NCI-H446 treated with DMSO at 0.1 percent for 48 hours (cell line): ENCODE measurements at places on chromosomes 4 and X.

GRCh38 chr4:152106113-152106763 is 345.4 kb upstream of the GATB start:
- no peak for DNase-seq

- DNase-seq: no peak
Measured at GRCh38 chrX:8988446-8988845, 45.5 kb downstream of the FAM9B start.

DNA sequence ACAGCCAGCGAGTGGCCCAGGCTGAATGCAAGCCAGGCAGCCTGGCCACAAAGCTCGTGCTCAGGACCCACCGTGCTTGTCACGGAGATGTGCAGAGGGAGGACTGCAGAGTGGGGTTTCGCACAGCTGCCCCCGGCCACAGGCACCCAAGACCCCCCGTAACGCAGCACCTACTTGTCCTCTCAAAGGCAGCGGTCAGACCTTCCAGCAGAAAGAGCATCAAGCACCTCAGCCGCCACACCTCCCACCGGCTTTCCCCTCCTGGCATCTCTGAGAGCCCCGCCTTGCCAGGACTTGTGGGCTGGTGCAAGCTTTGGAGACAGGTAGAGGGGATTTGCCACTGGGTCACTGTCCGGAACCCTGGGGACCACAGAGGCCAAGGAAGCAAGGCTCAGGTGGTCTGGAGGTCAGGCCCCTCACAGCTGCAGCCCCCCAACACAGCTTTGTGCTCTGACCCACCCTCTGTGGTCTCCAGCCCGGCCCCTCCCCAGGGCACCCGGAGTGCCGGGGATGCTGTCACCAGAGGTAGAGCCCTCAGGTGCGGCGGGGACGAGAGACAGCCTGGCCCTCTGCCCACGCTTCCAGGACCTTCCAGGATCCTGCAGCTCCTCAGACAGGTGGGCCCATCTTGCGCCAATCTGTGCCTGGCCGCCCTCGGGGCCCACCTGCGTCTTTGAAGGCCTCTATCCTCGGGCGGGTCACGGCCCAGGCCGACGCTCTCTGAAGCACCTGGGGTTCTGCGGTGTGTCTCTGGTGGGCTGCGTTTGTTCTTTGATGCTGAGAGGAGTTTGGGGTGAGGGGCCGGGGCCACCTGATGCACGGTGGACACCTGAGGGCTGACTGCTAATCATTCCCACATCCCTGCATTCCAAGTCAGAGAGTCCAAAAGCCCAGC is 34.4 kb upstream of the HMX1 start:
- DNase-seq: no peak

DNA sequence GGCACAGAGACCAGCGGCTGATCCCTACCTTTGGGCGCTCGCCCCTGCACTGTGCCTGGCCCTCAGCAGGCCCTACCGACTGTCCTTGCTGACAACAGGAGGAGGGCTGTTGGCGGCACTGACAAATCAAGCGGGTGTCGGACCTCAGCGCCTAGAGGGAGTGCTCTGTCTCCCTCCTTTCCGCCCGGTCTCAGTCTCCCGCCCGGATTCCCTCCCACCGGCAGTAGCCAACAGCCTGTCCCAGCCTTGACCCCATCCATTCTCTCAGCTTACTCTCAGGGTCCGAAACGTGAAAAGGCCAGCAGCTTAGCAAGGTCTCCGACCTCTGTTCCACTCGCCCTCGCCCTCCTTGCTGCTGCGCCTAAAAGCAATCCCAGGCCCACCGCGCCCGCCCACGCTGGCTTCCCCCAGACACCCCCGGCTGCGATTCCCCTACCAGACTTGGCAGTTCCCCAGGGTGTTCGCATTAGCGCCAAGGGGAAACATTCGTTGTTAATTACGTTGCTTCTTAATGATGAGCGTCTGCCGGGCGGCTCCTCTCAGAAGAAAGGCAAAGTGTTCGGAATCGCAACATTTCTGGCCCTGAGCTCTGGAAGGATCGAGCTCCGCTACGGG is 96.2 kb downstream of the SOWAHB start:
- no peak for DNase-seq

DNA sequence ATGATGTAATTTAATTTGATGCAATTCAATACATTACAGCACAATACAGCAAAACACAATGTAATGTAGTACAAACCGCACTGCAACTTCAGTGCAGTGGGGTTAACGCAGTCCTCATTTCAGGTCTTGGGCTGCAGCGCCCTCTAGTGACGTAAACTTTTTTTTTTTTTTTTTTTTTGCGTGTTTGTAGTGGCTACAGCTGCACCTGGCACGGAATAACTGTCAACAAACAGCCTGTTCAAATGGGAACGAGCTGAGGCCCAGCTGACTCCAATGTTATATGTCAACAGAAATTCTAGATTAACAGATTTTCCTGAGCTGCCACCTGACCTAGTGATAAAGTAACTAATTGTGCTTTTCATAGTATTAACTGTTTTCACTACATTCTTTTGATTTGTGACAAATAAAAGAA is 33.5 kb upstream of the RASSF6 start:
- peak; percentile 18 for DNase-seq

- DNase-seq: no peak
Measured at GRCh38 chr4:127604949-127605709, 27.6 kb upstream of the INTU start.

DNA sequence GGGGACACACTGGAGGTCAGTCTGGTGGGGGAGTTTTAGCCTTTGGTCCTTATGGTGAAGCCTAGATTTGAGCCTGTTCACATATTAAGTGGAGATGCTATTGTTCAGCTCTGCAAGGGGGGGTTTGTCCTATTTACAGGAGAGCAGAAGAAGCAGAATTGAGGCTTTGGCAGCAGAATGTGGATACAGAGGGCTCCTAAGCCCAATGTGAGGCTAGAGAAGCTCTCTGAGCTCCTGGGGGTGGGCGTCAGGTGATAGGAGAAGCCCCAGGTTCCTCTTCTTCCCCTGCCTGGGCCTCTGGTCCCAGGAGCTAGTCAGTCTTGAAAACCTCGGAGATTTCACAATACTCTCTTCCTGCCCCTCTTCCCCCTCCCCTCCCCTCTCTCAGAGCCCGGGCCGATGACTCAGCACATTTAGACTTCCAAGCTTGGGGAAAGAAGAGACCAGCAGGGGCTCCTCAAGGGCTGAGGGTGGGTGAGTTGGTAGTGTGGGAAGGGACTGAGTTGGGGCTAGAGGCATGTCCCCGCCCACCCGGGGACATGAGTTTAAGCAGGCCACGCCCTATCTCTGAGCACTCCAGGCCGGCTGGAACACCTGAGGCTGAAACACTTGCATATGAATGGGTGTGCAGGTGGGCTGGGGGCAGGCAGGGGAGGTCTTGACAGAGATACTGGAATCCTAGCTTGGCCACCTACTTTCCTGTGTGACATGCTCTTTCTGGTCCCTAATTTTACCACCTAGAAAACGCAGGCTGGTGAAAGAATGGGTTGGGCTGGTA is 3.4 kb downstream of the TFE3 start:
- no peak for DNase-seq

- no peak for DNase-seq
Measured at GRCh38 chr4:7198440-7199128, 6.2 kb downstream of the SORCS2 start.

GRCh38 chrX:113644426-113644825 is 803.8 kb upstream of the AMOT start:
- no peak for DNase-seq

GRCh38 chr4:47187608-47188007 is 156.2 kb downstream of the GABRB1 start:
- no peak for DNase-seq

DNA sequence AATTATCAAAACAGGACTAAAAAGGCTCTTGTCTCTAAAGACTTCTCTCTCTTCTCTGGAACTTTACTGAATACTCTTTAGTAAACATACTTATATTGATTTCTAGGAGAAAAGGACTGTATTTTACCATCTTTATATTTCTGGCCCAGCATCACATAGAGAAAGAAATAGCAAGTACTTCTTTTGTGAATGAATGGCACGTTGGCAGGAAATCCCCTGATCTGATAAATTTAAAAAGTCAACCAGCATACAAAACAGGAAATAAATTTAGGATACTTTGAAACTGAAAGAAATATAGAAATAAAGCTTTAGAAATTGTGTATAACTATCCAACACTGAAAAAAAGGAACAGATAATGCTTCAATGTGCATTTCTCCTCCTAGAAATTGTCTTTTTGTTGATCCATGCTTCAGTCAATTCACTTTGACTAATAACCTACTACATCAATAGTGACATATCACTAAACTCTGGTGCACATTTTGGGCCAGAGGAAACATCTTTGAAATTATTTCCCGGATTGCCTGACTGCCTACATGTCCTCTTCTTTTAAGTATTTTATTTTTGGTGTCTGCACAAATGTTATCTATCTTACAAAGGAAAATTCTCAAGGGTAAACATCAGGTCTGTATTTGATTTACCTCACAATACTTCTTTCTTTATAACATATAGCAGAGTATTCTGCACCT is 183.5 kb upstream of the FSTL5 start:
- DNase-seq: no peak

- DNase-seq: no peak
Measured at GRCh38 chr4:62482355-62482754, 1282.2 kb downstream of the ADGRL3 start.

DNA sequence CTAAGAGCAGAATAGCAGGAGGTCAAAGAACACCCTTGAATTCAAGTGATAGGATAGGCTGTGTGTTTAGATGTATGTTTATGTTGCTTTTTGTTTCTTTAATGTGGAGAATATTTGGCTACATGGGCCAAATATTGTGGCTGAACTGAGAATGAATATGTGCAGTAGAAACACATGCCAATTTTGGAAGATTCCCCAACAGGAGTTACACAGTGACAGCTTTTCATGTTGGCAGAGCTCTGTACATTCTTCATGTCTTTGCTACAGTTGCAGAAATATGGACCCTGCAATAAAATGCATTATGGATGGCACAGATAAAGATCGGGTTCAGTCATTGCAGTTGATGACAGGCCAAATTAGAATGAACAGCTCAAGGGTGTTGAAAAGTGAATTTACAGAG is 82.8 kb upstream of the SLC4A4 start:
- no peak for DNase-seq

DNA sequence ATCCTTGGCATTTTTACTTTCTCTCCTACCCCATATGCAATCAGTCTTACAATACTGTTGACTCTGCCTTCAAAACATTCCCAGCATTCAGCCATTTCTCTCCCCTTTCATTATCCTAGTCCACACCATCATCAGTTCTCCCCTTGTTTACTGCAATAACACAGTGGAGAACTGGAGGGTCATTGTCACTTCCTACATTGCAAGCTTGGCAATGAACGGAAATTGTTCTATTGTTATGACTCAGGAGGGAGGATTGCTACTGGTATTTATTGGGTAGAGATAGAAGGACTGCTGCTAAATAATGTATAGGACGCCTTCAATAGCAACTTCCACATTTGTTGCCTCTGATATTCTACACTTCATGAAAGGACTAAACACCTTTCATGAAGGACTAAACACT is 231.8 kb downstream of the BANK1 start:
- no peak for DNase-seq

GRCh38 chrX:132622130-132622529 is 133.3 kb upstream of the MBNL3 start:
- no peak for DNase-seq

DNA sequence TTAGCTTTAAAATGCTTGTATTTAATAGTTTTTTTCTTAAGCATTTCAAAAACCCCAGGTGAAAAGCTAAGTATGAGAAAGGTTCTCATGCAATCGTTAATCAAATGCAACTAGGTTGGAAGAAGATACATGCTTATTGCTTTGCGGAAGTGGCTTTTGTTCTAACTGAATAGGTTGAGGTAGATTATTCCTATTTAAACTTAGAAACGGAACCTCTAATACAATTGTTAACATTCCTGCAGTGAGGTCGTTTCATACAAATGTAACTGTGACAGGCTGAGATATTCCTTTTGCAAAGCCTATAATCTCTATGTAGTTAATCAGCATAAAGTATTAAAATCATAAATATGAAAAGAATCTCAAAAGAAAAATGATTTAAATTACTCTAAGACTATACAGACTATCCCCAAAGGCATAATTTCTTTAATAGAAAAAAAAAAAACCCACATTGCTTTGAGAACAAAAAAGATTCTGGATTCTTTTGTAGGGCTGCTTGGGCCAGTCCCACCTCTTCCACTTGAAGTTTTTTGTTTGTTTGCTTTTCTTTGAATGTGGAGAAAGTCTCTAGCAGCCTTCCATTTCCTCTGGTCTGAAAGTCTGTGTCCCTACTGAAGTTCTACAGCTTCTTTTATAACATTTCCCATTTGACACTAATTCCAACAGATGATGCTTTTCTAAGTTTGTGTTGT is 25.6 kb upstream of the SORBS2 start:
- DNase-seq: no peak

DNA sequence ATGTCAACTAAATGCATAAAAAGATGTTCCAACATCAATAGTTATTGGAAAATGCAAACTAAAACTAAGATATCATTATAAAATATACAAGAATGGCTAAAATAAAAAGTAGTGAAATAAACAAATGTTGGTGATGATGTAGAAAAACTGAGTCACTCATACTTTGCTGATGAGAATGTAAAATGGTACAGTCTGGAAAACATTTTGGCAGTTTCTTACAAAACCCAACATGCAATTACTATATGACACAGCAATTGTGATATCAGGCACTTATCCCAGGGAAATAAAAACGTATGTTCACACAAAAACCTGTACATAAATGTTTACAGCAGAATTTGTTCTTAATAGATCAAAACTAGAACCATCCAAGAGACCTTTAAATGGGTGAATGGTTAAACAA is 182.6 kb downstream of the RTL9 start:
- no peak for DNase-seq

DNA sequence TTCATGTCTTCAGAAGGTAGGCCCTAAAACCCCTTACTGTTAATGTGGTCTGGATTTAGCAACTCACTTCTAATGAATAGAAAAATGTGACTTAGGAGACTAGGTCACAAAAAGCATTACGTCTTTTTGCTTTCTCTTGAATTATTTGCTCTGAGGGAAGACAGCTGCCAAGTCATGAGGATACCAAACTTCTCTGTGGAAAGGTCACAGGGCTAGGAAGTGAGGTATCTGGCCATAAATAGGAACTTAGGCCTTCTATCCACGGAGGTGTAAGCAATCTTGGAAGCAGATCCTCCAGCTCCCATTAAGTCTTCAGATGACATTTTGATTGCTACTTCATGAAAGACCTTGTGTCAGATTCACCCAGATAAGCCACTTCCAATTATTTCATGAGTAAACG is 120.6 kb downstream of the JADE1 start:
- DNase-seq: no peak

GRCh38 chr4:73676861-73677323 is 56.7 kb upstream of the RASSF6 start:
- DNase-seq: no peak

- DNase-seq: no peak
Measured at GRCh38 chrX:108165383-108166111, 74.0 kb downstream of the ATG4A start.

DNA sequence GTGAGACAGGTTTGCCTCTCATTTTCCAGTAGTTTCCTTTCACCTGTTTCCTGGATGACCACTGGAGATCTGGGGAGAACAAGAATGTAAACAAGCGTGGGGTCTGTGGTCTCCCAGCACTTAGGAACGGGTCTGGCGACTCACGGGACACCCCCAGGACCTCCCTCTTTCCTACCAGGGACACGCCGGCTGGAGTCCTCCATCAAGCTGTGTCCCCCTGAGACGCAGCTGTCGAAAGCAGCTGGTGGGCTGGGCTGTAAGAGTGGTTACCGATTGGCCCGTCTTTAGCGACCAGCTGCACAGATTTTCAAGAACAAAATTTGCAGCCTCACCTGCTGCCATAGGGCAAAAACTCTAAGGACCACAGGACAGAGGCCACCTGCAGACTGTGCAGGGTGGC is 11.9 kb downstream of the LRPAP1 start:
- DNase-seq: no peak

GRCh38 chr4:2075987-2076907 is 17.1 kb downstream of the NAT8L start:
- DNase-seq: no peak

GRCh38 chr4:152348670-152349069 is 187.2 kb downstream of the FBXW7 start:
- DNase-seq: no peak
